ENCODE measurements at places on chromosomes 16 and 17.

DNA sequence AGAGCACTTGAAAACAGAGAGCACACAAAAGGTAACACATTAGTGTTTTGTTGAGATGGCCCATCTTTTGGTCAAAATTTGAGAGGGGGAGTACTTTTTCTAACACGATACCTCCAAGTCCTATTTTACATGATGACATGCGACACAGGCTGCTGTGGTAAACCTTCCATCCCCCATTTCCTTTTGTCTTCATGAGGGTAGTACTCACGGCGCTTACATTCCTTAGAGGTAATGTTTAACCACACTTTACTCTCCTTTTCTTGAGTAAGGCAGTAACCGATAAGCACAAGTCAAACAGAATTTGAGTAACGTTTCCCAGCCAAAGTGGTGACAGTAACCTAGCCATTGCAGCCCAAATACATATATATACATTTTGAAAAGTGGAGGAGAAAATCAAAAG, 35.8 kb upstream of the PITPNM3 start:
- DNase-seq, result peak; percentile 26

- no peak for DNase-seq
Observed at GRCh38 chr16:17325476-17326143, 145.2 kb downstream of the XYLT1 start.

DNA sequence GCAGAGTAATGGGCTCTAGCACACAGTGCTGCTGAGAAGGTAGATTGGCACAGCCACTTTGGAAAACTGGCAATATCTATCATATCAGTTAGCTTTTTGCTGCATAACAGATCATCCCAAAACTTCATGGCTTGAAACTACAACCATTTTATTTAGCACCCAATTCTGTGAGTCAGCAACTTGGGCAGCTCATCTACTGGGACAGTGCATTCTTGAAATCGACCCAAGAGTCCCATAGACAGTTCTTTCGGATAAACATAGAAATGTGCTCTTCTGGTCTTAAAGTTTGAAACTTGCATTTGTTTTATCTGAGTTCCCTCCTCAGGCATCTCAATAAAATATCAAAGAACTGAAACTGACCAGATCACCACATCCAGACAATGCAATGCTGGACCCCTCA, 76.7 kb downstream of the CEP112 start:
- DNase-seq, result no peak

- no peak for DNase-seq
Observed at GRCh38 chr16:7584561-7584960, 251.9 kb downstream of the RBFOX1 start.

DNA sequence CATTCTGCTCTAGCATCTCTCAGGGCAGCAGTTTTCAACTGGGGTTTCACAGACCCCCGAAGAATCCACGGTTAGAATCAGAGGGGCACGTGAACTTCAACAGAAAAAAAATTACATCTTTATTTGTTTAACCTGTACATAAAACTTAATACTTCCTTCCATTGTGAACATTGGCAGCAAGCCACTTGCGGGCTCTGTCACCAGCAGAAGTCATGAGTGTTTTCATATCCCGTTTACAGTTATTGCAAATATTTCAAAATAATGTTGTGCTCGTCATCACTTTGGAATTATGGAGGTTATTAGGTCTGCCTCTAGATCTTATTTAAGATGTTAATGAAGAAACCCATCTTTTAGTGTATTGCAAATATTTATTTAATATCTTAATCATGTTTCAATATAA, 109.8 kb downstream of the SDR42E1 start:
- DNase-seq, result peak; percentile 19

DNA sequence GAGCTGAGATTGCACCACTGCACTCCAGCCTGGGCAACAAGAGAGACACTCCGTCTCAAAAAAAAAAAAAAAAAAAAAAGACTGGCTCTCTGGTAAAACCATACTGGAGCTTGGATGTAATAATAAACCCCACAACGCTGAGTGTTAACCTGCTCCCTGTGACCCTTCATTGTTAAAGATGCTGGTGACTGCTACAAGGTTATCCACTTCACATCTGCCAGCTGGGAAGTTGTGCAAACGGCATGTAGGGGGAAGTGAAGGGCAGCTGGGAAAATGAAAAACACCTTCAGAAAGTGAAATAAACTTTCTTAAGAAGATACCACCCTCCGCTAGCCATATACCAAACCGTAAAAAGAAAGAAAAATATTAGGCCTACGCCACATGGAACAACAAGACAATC, 131.0 kb upstream of the NUDT7 start:
- no peak for DNase-seq

All from mucosa of gallbladder (tissue), 1 donor.